ENCODE measurements at places on chromosomes 7 and 10.

DNA sequence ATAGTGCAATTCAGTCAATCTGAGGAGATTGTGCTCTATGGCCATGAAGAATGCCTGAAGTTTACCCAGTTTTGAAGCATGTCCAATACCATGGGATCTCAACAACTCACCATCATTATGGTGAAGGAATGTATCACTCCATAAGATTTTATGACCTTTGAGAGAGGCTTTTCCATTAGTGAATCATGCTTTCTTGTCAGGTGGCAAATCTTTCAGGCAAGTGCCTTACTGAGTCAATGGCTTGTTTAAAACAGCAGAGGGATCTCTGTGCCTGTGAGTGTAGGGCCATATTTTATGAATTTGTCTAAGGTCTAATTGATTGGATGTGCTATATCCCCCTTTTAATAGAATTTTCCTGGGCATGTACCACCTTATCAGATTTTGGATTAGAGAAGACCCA is 131.5 kb downstream of the CCDC7 start:
- peak; percentile 62 for DNase-seq

GRCh38 chr7:42494736-42495135 is 257.7 kb upstream of the GLI3 start:
- peak; percentile 22 for DNase-seq

- peak; percentile 21 for DNase-seq
Measured at GRCh38 chr10:103295374-103296015, 18.6 kb downstream of the INA start.

DNA sequence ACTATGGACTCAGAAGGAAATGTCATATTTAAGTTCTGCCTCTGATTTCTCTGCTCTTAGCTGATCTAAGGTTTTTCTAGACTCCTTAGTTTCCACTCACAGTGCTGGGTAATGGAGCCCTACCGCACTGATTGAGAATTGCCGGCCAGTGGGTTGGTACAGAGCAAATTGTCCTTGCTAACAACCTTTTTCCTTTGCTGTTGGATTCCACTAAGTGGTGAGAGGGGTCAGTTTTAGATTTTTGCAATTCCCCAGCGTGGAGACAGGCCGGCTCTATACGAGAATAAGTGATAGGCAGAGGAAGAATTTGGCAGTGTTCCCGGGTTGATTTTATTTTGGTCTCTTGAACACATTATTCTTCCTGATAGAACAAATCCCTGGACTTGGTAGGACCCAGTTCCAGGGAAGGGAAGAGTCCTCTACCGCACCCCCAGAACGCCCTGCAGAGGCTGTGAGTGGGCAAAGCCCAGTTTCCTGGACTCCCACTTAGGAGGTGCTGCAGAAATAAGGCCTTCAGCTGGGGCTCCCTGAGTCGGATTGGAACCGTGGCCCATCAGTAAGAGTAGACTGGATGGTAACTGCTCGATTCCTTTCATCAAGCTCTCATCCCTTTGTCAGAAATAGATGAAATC is 3.0 kb upstream of the NRP1 start:
- DNase-seq = peak; percentile 75

DNA sequence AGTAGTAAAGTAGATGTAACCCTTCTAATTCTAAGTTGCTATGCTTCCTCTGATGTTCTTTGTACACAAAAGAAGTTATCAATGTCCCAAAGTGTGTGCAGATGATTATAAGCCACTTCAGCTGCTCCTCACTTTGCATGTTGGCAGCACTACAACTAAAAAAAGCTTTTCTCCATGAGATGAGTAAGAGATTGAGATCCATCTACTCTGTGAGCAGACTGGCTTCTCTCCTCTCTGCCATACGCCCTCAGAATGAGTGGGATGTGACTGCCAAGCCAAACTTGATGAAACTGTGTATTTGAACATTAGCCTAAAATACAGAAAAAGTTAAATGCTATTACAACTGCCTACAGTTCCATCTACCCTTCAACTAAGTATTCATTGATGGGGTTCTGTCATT is 102.9 kb upstream of the ETV1 start:
- DNase-seq = no peak

- DNase-seq = no peak
Measured at GRCh38 chr10:11046776-11047160, 29.1 kb downstream of the CELF2 start.

DNA sequence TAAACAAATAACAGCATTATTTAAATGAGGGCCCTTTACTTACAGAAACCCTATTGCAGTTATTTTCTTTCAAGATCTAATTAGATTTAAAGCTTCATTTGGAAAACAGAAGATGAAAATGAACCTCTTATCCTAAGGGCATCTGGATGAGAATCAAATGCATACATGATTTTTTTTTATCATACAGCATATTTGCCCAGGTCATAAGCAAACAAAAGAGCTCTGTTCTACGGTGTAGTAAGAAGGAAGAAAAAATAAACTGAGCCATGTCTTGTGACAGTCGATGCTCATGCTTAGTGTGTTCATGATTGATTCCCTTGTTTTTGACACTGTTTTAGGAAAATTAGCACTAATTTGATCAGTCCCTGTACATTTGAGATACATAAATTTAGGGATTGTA is 202.6 kb upstream of the RNF32 start:
- DNase-seq = no peak

DNA sequence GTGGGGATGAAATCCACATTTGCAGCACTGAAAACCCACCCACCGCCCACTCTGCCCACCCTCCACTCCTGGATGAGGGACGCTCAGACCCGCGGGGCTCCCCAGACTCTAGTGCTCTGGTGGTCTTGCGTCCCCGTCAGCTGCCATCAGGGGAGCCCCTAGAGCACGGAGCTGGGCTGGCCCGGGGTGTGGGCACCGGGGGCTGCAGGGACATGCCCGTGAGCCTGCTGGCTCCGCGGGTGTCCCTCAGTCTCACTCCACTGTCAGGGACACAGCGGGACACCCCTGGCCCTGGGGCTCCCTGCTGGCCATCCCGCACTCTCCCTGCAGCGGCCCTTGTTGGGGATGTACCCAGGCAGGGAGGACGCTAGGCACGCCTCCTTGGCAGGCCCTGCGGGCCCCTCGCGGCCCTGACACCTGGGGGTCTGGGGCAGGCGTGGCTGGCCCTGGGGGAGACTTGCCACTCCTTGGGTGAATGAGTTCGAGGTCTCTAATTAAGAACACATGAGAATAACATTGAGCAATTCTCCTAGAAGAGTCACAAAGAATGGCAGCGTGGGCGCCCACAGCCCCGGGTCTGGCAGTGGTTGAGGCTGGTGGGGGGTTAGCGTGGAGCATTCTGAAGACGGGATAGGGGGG is 64.2 kb downstream of the CFAP46 start:
- no peak for DNase-seq

DNA sequence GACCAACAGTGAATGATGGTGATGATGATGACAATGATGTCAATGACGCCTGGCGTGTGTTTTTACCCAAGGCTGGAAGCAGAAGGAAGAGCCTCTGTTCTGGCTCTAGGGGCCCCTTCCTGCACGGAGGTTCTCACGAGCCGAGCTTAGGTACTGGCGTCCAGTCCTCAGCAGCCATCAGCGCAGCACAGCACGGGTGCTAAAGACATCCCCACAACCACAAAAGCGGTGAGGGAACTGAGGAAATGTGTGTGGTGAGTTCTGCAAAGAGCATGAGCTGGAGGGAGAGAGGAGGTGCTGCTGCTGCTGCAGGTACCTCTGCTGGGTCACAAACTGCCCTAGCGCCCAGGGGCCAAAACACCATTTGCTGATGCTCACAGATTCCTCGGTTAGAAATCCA is 81.6 kb downstream of the SFMBT2 start:
- DNase-seq = no peak

- DNase-seq = no peak
Measured at GRCh38 chr10:102620138-102620590, 24.1 kb upstream of the TRIM8 start.

GRCh38 chr10:110365356-110366143 is 60.8 kb upstream of the SMNDC1 start:
- DNase-seq = no peak

DNA sequence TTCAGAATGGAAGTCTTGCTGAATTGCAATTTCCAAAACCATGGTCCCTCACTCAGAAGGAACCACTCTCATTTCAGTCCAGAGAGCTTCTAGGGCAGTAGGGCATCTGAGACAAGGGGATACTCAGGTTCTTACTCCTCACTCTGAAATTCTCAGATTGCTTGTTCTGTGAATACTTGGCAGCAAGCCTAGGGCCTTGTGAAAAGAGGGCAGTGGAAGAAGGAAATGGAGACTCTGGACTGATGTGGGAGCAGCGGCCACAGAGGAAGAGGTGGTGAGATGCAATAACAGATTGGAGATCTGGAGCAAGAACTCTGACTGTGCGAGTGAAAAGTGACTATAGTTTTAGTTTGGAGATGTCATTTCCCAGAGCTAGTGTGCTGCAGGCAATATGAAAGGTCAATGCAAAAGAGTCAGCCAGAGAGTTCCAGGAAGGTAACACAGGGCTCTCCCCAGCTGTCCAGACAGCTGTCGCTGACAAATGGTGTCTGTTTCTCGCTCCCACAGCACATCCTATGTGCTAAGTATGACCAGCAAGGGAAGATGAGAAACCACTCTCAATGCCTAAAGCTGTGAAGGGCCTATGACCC is 291.6 kb upstream of the KIAA1217 start:
- DNase-seq = no peak

GRCh38 chr7:133339772-133340171 is 86.9 kb downstream of the EXOC4 start:
- DNase-seq = no peak
